ENCODE measurements at places on chromosomes 7 and 10.

DNA sequence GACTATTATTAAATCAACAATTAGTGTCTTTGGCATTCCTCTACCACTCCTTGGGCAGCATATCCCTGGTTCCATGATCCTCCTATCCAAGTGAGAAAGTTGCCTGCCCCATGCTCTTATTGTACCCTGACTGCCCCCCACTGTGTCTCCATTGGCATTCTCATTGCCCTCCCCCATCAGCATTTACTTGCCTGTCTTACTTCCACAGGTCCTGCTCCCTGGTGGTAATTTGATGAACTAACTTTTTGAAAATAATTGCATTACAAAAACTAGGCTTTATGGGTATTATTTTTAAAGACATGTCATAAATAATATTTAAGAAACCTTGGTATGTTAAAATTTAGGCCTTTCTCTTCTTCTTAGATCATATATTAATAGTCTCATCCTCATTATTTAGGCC, 346.4 kb downstream of the PCLO start:
- H3K4me3 ChIP-seq, result no peak overlapping the region
- H3K27ac ChIP-seq, result no peak overlapping the region
- no peaks in the 10 kb centered on the region for H3K36me3 ChIP-seq
- DNase-seq, result no peak
- H3K4me1 ChIP-seq, result no peaks in the 10 kb centered on the region

- H3K4me1 ChIP-seq, result peaks cover 43% of the 10 kb centered on the region
- peak overlapping the region; percentile 42 for H3K27ac ChIP-seq
- no peak overlapping the region for H3K4me3 ChIP-seq
- H3K27me3 ChIP-seq, result no peaks in the 10 kb centered on the region
- DNase-seq, result no peak
- peaks cover 55% of the 10 kb centered on the region for H3K36me3 ChIP-seq
These were observed 19.4 kb downstream of the CDK13 start for GRCh38 chr7:39969431-39969830.

DNA sequence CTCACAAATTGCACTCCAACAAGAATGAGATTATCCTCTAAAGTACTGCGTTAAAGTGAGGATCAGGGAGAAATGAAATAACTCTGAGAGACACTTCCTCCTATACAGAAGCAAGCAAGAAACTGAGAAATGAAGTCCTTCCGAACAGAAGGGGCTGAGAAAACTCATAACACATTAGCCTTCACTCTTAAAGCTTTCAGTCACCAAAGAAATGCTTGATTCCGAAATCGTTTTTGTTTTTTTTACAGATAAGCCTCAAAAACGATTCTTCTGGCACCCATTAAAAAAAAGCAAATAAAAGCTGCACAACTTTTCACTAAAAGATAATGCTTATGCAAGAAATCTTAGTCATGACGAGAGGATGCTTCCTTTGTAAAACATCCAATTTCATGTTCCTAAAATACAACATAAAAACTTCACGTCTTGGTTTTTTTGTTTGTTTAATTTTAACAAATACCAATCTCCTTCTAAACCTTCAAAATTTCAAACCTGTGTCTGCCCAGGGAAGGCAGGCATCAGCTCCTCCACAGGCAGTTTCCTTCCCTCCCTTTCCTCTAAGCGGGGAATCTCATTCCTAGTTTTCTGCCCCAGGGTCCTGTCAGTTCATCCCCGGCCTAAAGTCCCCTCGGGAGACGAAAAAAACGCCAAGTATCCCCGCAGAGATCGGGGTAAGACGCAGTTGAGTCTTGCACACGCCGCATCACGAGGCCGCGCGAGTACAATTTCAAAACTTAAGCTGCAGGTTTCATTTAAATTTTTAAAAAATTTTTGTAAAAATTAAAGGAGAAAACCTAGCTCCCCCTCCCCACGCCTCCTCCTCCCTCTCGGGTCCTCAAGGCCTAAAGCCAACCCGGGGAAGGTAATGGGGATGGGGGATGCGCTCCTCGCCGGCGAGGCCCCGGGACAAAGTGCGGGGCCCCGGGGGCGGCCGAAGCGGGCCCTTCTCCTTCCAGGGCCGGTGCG, 1.1 kb downstream of the BAZ1B start:
- no peaks in the 10 kb centered on the region for H3K27me3 ChIP-seq
- peaks cover 43% of the 10 kb centered on the region for H3K36me3 ChIP-seq
- DNase-seq, result no peak
- peak overlapping the region; percentile 96 for H3K4me3 ChIP-seq
- H3K27ac ChIP-seq, result peak overlapping the region; percentile 97

DNA sequence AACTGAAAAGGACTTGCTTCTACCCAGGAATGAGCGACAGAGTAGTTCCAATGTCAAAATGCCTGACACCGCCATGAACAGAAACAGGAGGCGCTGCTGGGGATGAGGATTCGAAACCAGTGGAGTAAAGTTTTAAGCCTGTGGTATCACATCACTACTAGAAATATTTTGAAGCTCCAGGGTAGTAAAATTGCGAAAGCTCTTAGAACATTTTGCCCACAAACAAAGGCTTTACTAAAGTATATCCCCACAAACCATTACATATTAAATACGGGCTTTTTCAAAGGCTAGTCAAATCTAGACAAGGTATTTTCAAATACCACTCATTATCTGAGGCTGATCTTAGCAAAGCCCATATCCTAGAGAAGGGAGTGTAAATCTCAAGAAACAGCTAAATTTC, 2.4 kb downstream of the PRDX3 start:
- peaks cover 39% of the 10 kb centered on the region for H3K4me1 ChIP-seq
- H3K27ac ChIP-seq, result peak overlapping the region; percentile 9
- H3K27me3 ChIP-seq, result no peaks in the 10 kb centered on the region
- peak overlapping the region; percentile 12 for H3K4me3 ChIP-seq

DNA sequence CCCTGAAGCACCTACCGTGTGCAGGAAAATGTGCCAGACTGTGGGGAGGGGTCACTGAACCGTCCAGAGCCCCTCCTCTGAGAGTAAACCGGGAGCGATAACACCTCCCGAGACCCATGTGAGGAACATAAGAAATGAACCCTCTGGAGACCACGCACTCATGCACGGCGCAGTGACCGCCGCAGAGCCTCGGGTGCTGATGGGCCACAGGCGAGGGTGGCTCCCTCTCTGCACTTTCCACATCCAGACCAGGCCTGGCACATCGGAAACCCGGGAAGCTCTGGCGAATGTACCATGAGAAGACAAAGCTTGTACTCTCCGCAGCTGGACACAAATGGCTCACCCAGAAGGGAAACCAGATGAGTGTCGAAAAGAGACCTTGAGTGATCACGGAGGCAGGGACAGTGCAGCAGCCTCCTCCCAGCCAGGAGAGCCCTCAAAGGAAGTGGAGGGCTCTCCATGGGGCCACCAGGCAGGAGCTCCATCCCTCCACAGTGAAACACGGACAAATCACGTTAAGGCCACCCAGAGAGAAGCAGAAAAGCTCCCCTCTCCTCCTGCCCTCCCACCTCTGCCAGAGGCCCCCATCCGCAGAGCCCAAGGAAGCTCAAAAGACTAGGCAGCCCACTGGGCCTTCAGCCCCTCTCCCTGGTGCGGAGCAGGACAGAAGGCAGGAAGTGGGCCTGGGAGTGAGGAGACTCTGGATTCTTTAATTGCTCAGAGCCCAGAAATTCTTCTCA, 178.1 kb upstream of the PPP2R2D start:
- no peak overlapping the region for H3K4me3 ChIP-seq
- H3K4me1 ChIP-seq, result no peaks in the 10 kb centered on the region
- no peaks in the 10 kb centered on the region for H3K27me3 ChIP-seq
- H3K27ac ChIP-seq, result no peak overlapping the region

DNA sequence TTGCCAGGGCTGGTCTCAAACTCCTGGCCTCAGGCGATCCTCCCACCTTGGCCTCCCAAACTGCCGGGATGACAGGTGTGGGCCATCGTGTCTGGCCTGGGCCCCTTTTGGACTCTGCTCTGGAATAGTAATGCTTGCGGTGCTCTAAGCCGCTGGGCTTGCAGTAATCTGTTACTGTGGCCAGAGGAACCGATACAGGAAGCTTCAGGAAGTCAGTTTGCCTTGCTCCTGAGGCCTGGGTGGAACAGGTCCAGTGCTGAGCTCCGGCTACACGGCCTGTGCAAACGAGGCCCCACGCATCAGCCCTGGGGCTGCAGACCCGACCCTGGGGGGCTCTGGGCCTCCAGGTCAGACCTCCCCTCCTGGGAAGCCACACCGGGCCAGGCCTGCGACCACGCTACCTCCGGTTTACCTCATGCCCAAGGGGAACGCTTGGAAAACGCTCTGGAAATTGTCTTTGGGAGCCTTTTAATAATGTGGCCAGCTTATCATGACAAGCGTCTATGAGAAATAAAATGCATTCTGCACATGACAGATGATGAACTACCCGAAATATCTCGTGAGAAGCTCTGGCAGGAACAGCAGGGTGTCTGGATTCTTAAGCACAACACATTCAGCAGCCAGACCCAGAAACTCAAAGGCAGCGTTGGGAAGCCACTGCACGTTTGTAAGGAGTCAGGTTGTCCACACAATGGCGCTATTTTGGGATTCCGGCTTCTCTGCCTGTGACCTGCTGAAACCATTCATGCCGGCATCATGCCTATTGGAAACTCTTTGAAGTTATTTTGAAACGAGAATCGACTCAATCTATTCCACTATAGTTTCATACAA, 10.1 kb upstream of the ADAP1 start:
- peaks cover 7% of the 10 kb centered on the region for H3K27me3 ChIP-seq
- H3K27ac ChIP-seq, result no peak overlapping the region
- H3K36me3 ChIP-seq, result peaks cover 10% of the 10 kb centered on the region

GRCh38 chr10:1578392-1579140, 158.8 kb downstream of the ADARB2 start:
- no peaks in the 10 kb centered on the region for H3K36me3 ChIP-seq
- no peak overlapping the region for H3K27ac ChIP-seq
- H3K4me1 ChIP-seq, result no peaks in the 10 kb centered on the region
- peaks cover 4% of the 10 kb centered on the region for H3K27me3 ChIP-seq

DNA sequence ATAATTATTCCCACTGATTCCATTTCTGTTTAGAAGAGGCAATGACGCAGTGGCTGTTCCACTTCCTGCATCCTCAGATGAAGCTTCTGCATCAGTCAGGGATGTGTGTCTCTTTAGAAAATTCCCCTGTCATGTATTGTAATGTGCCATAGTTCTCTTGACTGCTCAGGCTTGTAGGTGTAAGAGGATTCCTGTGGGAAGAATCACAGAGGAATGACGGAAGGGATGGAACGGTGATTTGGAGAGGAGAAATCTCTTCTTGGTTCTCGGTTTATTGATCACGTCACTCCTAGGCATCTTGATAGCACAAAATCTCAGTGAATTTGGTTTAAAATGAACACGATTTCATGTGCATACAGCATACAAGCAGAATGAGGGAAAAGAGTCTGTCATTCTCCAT, 69.8 kb upstream of the PRKCQ start:
- peaks cover 31% of the 10 kb centered on the region for H3K4me1 ChIP-seq
- DNase-seq, result no peak
- H3K36me3 ChIP-seq, result peaks cover 1% of the 10 kb centered on the region

- H3K4me3 ChIP-seq, result no peak overlapping the region
- H3K27me3 ChIP-seq, result no peaks in the 10 kb centered on the region
- peaks cover 54% of the 10 kb centered on the region for H3K4me1 ChIP-seq
- no peak for DNase-seq
- H3K36me3 ChIP-seq, result peaks cover 9% of the 10 kb centered on the region
- peak overlapping the region; percentile 52 for H3K27ac ChIP-seq
These were observed 43.1 kb downstream of the SYPL1 start for GRCh38 chr7:106068986-106069385.

DNA sequence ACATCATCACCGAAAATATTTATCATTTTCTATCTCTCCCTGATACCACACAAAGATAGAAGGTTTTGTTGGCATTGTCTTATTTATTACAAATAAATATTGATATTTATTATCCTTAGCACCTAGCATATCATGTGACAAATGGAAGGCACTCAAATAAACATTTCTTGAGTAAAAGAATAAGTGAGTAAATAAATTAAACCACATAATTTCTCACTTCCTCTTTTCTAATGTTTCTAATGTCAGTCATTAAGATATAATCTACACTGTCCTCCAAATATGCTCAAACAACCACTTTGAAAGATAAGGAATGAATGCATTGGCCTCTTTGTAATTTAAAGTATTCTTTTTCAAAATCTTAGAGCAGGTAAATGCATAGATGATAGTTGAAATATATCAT, 1027.8 kb upstream of the LRRTM3 start:
- DNase-seq, result no peak
- no peak overlapping the region for H3K27ac ChIP-seq
- H3K27me3 ChIP-seq, result no peaks in the 10 kb centered on the region
- H3K4me3 ChIP-seq, result no peak overlapping the region

GRCh38 chr7:141012044-141012685, 2.6 kb downstream of the MRPS33 start:
- peaks cover 6% of the 10 kb centered on the region for H3K27me3 ChIP-seq
- H3K4me3 ChIP-seq, result no peak overlapping the region
- H3K36me3 ChIP-seq, result peaks cover 19% of the 10 kb centered on the region
- DNase-seq, result peak; percentile 88

GRCh38 chr10:42640610-42641229, 2.4 kb upstream of the ZNF33B start:
- H3K27me3 ChIP-seq, result no peaks in the 10 kb centered on the region
- H3K27ac ChIP-seq, result no peak overlapping the region
- H3K36me3 ChIP-seq, result peaks cover 16% of the 10 kb centered on the region
- no peak for DNase-seq
- H3K4me3 ChIP-seq, result no peak overlapping the region
- H3K4me1 ChIP-seq, result peaks cover 18% of the 10 kb centered on the region

- H3K27me3 ChIP-seq, result no peaks in the 10 kb centered on the region
- no peak overlapping the region for H3K4me3 ChIP-seq
- no peaks in the 10 kb centered on the region for H3K4me1 ChIP-seq
- H3K36me3 ChIP-seq, result no peaks in the 10 kb centered on the region
These were observed 91.4 kb downstream of the MTERF1 start for GRCh38 chr7:91789086-91789485.

GRCh38 chr7:140619176-140619575, 21.4 kb downstream of the DENND2A start:
- no peaks in the 10 kb centered on the region for H3K36me3 ChIP-seq
- no peak overlapping the region for H3K27ac ChIP-seq
- H3K4me1 ChIP-seq, result no peaks in the 10 kb centered on the region
- no peaks in the 10 kb centered on the region for H3K27me3 ChIP-seq
- H3K4me3 ChIP-seq, result no peak overlapping the region

DNA sequence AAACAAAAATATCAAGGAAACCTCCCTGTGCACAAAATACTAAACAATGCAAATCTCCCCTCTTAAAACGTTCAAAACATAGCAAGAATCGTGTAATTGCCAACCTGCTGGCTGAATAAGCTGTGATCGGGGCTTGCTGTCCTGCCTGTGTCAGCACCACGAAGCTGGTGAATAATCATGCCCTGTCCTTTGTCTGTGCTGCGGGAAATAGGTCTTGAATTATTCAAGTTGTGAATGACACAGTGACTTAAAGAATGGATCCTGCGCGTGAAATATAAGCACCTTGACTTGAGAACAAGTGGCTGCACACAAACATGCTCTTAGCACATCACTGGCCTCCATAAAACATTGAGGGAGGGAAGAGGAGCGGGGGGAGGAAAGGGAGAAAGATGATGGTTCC, 130.2 kb downstream of the OAT start:
- no peaks in the 10 kb centered on the region for H3K4me1 ChIP-seq
- H3K4me3 ChIP-seq, result no peak overlapping the region
- H3K27me3 ChIP-seq, result no peaks in the 10 kb centered on the region
- no peak for DNase-seq
- no peak overlapping the region for H3K27ac ChIP-seq

Data from activated CD4-positive, alpha-beta T cell treated with anti-CD3 and anti-CD28 coated beads, Interleukin-2, amount 10 ng/mL, durations not matched to agents 7 days and 5 days (primary cell).